ENCODE measurements at places on chromosomes 1 and 21. TPM values are rescaled to one million over a fixed set of nuclear protein-coding genes. Genes with fewer than 3 reads are reported as not detected.

GRCh38 chr1:230148126-230148652 is 81.2 kb downstream of the GALNT2 start:
- no peak overlapping the region for H3K27ac ChIP-seq
- H3K36me3 ChIP-seq = no peaks in the 10 kb centered on the region
- no peak for DNase-seq
- H3K4me1 ChIP-seq = no peaks in the 10 kb centered on the region
- H3K27me3 ChIP-seq = no peaks in the 10 kb centered on the region
- no peak overlapping the region for H3K4me3 ChIP-seq

DNA sequence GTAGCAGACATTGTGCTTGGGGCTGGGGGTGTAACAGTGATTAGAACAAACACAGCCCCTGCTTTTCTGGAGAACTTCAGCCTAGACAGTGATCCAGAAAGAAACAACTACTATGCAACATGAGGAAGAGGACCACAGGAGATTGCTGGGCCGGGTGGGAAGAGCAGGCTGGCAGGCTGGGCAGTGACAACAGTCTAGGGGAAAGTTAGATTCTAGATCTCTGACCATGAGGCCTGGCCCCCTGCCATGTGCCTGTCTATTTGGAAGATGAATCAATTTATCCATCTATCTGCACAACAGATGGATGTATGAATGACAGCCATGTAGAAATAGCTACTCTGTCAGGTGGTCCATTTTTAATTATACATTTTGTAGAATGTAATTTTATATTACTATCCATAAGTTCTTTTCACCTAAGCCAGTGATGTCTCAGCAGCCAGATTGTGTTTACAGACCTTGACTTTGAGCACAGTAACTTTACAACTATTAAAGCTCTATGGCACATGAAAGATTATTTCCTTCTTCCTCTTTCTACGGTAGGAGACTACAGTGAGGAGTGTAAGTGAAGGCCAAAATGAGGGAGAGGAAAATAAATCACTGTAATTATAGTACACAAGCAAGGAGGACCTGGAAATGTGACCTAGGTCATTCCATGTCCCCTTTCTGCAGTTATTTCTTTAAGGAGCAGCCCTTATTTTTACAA is 15.5 kb downstream of the CLIC6 start:
- DNase-seq = no peak
- H3K36me3 ChIP-seq = no peaks in the 10 kb centered on the region
- H3K4me3 ChIP-seq = no peak overlapping the region

- DNase-seq = no peak
- H3K27ac ChIP-seq = no peak overlapping the region
- H3K27me3 ChIP-seq = peaks cover 74% of the 10 kb centered on the region
- no peaks in the 10 kb centered on the region for H3K36me3 ChIP-seq
- no peak overlapping the region for H3K4me3 ChIP-seq
Measured at GRCh38 chr1:50109647-50110075, 941 bp downstream of the ELAVL4 start.

GRCh38 chr21:44699502-44700001 is 2.6 kb downstream of the KRTAP10-12 start:
- no peaks in the 10 kb centered on the region for H3K4me1 ChIP-seq
- peaks cover 81% of the 10 kb centered on the region for H3K27me3 ChIP-seq
- DNase-seq = no peak
- H3K27ac ChIP-seq = no peak overlapping the region
- no peak overlapping the region for H3K4me3 ChIP-seq
- H3K36me3 ChIP-seq = no peaks in the 10 kb centered on the region

S100B gene
- not detected for total RNA-seq

RXFP4 gene
- 0.33 TPM for total RNA-seq

OR2AK2 gene
- not detected for total RNA-seq

INAVA gene
- total RNA-seq = 49.8 TPM

All from PC-9 (cell line).